ENCODE measurements at places on chromosomes 3 and 15. TPM values are rescaled to one million over a fixed set of nuclear protein-coding genes. Genes with fewer than 3 reads are reported as not detected.

Gene EPHA6
- total RNA-seq, result not detected

Gene ZNF619
- 5.2 TPM for total RNA-seq

Gene ANKRD34C
- not detected for total RNA-seq

Gene GOLGA8M
- total RNA-seq, result not detected

Gene HDDC3
- 12.0 TPM for total RNA-seq

Gene MYRIP
- 1.1 TPM for total RNA-seq

Gene NRG4
- under 0.01 TPM for total RNA-seq

Gene RFTN1
- 95.6 TPM for total RNA-seq

Gene ROPN1
- 19.6 TPM for total RNA-seq

Gene FBXO40
- total RNA-seq, result not detected

Gene AGBL1
- total RNA-seq, result 1.1 TPM

Gene ROBO1
- 48.3 TPM for total RNA-seq

Gene ELP6
- total RNA-seq, result 32.7 TPM

Gene OCA2
- 305 TPM for total RNA-seq

Gene POLQ
- 13.6 TPM for total RNA-seq

Gene SMCO1
- not detected for total RNA-seq

Gene CD80
- total RNA-seq, result not detected

Gene LIPH
- 0.73 TPM for total RNA-seq

Gene ARIH2
- total RNA-seq, result 62.3 TPM

Gene C3orf85
- not detected for total RNA-seq

Gene TBC1D23
- 40.1 TPM for total RNA-seq

Gene CLRN1
- total RNA-seq, result not detected

Gene GOLGA8N
- total RNA-seq, result 1.5 TPM

Gene TM4SF1
- 595 TPM for total RNA-seq

Gene HRG
- total RNA-seq, result not detected

Gene GOLGA6L7
- not detected for total RNA-seq
